ENCODE measurements at places on chromosomes 5 and 9.

GRCh38 chr5:121024416-121025311, 560.6 kb downstream of the PRR16 start:
- no peak for DNase-seq

DNA sequence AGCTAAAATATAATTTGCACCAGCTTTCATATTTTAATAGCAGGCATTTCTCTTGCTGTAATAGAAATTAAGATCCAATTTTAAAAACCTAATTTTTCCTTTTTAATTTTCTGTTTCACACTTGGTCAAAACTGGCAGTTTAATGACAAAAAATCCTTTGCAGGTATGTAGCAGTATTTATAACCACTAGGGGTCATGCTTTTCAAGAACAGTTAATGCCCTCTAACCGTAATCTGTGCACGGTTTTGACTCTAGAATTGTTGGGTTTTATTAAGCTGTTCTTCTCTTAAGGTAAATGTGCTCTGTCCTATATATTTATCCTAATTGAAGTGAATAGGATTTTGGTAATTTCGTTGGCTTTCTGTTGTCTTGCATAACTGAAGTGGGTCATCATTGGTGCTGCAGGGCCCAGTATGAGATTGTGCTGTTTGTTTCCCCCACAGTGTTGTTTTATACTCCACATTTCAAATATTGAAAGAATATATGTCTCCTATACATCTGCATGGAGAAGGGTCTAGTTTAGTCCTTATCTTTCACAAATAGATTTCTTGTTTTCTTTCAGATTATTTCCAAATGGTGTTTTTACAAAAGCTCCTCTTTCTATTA, 107.4 kb downstream of the SCAMP1 start:
- peak; percentile 70 for DNase-seq

DNA sequence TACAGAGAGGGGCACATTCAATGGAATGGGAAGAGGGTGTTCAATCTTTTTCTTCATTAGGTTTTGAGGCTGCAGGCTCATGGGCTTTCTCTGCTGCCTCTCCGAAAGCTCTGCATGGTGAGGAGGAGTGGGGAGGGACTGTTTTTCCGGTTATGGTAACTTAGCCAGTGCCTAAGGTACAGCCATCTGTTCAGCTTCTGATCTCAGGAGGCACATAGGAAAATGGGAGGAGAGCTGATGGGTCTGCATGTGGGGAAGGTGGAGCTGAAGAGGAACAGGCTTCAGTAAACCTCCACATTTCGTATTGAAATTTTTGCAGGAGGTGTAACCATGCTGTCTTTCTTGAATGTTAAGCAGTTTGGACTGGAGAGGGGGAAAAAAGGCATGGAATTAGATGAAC, 1020.4 kb upstream of the WWC1 start:
- DNase-seq = no peak

- no peak for DNase-seq
Observed at GRCh38 chr9:87607859-87608258, 110.2 kb downstream of the DAPK1 start.

DNA sequence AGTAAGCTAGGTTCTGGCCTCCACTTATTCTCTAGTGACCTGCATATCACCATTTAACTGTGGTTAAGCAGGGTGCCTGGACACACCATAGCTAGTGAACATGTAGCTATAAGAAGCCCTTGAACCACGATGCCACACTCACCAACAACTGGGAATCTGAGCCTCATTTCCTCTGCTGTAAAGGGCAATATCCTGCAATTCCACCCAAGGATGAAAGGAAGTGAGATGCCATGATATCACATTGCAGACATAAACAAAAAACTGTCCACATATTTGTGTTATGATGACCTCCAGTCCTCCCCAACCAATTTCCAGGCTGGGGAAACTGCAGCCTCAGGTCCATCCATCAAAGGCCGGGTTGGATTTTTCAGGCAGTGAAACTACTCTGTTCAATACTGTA, 10.4 kb downstream of the TNIP1 start:
- DNase-seq = no peak

DNA sequence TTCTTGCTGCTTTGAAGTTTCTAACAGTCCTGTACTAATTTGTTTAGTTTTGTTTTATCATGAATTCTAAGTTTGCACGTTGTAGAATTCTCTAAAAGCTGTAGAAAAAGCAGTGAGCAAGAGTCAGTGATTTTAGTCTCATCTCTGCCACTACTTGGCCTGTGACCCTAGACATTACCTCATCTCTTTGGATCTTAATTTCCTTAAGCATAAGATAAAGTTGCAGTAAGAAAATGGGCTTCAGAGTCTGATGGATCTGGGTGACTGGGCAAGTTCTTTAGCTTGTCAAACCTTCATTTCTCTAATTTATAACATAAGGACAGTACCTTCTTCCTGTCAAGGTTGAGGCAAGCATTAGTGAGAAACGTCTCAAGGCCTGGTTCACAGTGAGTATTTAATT, 247.9 kb downstream of the DMRT2 start:
- DNase-seq = no peak

DNA sequence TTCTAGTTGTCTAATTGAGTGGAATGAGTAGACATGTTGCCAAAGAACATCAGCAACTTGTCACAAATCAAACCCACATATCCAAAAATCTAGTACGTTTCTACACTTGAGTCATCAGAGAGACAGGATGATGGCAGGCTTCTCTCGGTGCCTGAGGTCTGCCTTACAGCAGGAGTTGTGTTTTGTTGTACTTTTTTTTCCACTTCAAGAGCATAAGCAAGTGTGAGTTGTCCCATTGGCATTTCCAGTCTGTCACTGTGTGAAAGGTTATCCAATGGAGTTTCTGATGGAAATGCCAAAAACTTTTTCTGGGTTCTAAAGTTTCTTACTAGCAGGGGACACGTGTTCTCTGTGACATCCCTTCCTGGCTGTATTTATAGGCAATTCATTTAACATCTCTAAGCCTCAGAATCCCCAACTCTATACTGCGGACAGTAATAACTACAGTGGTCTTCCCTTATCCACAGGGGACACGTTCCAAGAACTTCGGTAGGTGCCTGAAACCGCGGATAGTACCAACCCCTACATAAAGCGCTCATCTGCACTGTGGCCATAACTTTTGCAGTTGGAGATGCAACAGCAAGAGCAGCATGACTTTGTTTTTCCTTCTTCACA, 246.5 kb downstream of the SYK start:
- no peak for DNase-seq

DNA sequence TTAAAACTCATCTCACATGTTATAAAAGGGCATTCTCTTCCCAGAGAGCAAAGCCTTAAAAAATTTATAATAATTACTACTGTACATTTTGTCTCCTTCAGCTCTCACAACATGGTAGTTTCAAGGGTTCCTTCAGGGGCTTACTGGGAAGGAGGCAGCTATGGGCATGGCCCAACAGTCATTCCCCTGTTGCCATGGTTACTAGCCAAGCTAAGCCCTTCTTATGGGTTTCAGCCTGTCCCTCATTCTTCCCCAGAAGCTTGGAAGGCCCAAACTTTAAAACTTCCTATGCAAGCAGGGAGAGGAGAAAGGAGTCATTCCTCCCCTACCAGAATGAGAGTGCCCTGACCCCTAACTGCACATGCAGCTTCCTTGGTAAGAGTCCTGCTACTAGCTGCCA, 82.2 kb upstream of the CNTLN start:
- no peak for DNase-seq

- peak; percentile 24 for DNase-seq
Observed at GRCh38 chr9:16191691-16192402, 639.0 kb downstream of the CCDC171 start.

- DNase-seq = no peak
Observed at GRCh38 chr5:76514292-76514691, 108.9 kb downstream of the F2RL2 start.

GRCh38 chr5:151570058-151570457, 21.1 kb downstream of the FAT2 start:
- DNase-seq = no peak

- DNase-seq = no peak
Observed at GRCh38 chr5:6408627-6409446, 30.5 kb upstream of the MED10 start.

DNA sequence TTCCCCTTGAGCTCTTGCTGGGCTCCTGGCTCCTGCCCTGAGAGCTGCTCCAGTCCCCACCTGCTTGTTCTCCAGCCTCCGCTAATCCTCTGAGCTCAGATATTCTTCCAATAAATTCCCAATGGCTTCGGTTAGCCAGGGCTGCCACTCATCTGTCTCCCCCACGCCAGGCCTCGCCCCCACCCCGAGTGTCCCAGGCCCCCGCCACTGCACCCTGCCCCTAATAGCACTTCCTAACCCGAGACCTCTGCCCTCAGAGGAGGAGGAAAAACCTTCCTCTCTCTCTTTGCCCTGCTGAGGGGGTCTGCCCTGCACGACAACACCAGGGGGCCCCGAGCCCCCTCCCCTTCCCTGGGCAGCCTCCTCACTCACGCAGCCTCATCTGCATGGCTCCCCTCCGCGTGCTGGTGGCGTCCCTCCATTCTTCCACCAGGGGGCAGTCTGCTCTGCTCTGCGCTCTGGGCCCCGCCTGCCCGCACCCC, 5.4 kb upstream of the LCN15 start:
- peak; percentile 51 for DNase-seq

DNA sequence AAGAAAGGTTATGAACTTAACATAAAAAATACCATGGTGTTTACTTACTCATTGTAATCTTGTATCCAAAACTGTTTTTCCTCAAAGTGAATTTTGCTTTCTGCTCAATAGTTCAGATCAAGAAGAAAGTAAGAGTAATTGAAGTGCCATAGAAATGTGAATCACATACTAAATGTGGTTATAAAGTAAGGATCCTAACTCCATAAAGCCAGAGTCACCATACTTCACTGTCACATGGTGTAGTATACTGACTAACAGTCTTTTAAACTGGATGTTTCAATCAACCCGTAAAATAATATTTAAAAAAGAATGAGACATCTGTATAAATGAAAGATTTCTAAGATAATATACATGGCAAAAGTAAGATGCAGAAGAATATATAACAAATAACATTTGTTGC, 72.1 kb downstream of the NIPBL start:
- DNase-seq = no peak

DNA sequence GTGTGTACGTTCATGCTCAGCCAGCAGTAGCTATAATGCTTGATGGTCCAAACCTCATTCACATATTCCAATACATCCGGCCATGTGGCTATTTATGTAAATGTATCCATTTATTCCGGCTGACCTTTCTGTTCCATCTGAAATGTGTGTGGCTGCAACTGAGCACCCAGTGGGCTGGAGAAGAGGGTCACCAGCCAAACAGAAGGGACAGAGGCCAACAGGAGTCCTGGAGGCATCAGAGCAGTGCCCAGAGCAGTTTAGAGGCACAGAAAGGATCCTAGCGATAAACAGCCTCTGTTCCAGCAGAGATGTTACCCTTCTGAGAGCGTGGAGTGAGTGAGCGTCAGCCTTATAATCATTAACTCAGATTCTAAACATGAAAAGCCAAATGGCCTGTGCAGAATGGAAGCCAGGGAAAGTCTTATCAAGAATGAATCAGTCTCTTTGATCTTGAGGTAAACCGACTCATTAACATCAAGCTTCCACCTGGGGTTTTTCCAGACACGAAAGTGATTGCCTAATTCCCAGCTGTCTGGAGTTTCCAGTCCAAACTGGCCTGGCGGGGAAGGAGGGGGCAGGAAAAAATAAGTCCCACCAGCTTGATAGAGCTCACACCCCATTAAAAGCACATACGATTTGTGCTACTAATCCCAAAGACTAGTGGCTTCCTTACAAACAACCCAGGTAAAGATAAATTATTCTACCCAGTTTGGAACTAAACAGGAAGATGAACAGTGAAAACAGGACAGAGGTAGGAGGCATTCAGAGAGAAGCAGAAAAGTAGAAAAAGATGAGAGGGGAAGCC, 55.7 kb downstream of the SUSD1 start:
- no peak for DNase-seq

- DNase-seq = no peak
Observed at GRCh38 chr5:138743484-138743883, 9.7 kb upstream of the CTNNA1 start.

GRCh38 chr9:121613009-121613752, 38.3 kb upstream of the DAB2IP start:
- peak; percentile 31 for DNase-seq
